ENCODE measurements at places on chromosomes 4 and X. TPM values are rescaled to one million over a fixed set of nuclear protein-coding genes. Genes with fewer than 3 reads are reported as not detected.
A peak's percentile ranks its signal among the peaks of the same experiment; 100 is the strongest.

- DNase-seq = no peak
Observed at GRCh38 chr4:86939729-86940575, 5.1 kb downstream of the AFF1 start.

- no peak for DNase-seq
Observed at GRCh38 chrX:153635788-153636668, 11.0 kb upstream of the DUSP9 start.

DNA sequence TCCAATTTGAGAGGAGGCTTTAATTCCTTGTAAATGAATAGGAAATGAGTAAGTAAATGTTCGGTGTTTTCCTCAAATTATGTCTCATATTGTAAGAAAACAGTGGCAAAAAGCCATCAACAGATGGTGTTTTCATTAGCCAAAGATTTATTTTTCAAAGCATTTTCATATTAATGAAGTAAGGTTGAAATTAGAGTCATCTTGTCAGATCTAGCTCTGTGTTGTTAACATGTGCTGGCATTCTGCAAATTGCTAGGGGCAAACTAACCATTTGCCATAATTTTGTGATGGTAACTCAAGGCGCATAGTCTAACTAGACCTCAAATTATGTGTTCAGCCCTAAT, 24.7 kb downstream of the MID2 start:
- no peak for DNase-seq

- peak; percentile 30 for DNase-seq
Observed at GRCh38 chr4:27429364-27429871, 568.8 kb downstream of the STIM2 start.

- DNase-seq = no peak
Observed at GRCh38 chr4:36823199-36823967, 421.2 kb upstream of the NWD2 start.

GRCh38 chr4:164706675-164707074, 47.3 kb upstream of the SMIM31 start:
- DNase-seq = no peak

TADA2B gene
- total RNA-seq = 34.6 TPM

ARMCX1 gene
- 26.5 TPM for total RNA-seq

NPY1R gene
- total RNA-seq = 0.69 TPM

POU4F2 gene
- not detected for total RNA-seq

NPNT gene
- total RNA-seq = 4.9 TPM

All from left ventricle myocardium superior (tissue), 1 donor.